H7 (cell line): ENCODE measurements at places on chromosomes 4 and X.

DNA sequence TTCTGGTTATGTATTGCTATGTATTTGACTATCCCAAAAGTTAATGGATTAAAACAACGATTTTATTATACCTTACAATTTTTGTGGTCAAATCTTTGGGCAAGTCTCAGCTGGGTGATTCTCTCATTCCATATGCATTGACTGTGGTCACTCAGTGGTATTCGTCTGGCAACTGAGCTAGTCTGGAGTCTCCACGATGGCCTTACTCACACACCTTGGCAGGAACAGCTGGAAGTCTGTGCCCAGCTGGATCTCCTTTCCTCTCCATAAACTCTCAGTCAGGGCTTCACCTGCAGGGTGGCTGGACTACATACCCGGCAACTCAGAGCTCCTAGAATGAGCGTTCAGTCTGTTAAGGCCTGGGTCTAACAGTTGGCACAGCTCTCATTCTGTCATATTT is 141.1 kb upstream of the WDFY3 start:
- DNase-seq = no peak

- DNase-seq = no peak
These were observed 50.3 kb downstream of the ARHGAP10 start for GRCh38 chr4:147782087-147782781.

DNA sequence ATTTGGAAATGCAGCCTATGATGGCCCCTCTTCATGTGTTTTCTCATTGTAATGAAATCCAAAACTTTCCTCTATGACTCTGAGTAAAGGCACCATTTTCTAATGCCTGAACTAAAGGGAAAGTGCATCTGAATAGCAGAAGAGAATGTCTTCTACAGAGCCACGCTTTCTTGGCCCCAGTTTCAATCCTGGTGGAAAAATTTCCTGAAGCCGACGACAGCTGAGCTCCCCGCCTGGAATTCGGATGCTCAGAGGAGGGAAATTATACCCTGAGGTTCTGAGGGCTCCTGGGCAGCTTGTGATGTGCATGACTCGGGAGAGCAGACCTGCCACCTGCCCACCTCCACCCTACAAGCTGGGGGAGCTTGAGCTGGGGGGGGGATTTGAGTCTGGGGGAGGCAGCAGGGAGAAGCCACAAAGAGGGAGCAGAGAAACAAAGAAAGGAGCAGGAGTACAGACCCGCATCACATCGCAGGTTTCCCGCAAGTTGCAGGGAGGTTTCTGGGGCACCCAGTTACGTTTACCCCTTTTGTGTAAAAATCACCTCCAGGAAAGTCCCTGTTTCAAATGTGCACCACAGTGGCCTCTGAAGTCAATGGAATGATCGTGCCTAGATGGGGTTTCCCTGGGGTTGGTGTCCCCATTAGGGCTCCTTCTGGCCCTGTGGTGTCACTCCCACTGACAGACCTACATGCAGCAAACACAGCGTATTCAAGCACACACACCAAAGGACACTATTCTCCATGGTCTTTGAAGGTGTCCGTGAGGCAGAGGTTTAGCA is 145.6 kb upstream of the RBPJ start:
- no peak for DNase-seq

GRCh38 chrX:100409610-100410590 is at the start of gene PCDH19:
Gene PCDH19 (minus strand): TSS chrX:100410273. CDS start chrX:100408597, 1,676 bp downstream.
- peak; percentile 98 for DNase-seq

DNA sequence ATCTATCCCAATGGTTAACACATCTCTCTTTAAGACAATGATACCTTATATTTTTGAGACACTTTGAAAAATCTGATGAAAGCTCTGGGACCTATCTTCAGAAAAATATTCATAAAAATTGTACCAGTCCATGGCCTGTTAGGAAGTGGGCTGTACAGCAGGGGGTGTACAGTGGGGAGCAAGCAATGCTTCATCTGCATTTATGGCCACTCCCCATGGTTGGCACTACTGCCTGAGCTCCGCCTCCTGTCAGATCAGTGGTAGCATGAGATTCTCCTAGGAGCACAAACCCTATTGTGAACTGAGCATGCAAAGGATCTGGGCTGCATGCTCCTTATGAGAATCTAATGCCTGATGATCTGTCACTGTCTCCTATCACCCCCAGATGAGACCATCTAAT is 42.6 kb downstream of the C4orf51 start:
- DNase-seq = no peak

GRCh38 chrX:72306085-72306801 is 529 bp upstream of the CITED1 start:
- peak; percentile 69 for DNase-seq

DNA sequence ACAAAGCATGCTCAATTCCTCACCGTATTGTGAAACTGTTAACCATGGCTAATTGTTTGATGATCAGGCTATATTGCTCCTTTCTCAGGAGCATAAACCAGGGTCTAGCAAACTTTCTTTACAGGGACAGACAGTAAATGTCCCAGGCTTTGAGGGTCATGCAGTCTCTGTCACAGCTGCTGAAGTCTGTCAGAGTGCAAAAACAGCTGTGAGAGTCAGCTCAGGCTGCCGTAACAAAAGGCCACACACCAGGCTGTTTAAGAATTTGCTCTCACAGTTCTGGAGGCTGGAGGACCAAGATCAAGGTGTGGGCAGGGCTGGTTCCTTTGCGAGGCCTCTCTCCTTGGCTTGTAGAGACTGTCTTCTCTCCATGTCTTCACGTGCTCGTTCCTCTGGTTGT is 75.6 kb downstream of the GPR143 start:
- no peak for DNase-seq
